ENCODE measurements at places on chromosomes 4 and X.

DNA sequence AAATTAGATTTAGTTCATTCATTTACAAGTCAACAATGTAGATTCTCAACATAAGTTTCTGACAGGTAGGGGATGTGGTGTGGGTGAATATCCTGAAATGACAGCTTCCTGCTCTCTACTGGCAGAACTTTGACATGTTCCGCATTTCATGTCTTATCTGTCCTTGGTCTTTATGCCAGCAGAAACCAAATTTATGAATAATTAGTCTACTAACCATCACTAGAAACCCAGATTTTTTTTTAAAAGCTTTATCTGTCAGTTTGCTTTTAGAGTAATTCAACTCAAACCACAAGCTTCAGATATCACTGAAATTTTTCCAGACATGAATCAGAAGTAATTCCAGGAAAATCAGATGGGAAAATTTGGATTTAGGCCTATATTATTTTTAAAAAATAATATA, 17.9 kb downstream of the COQ2 start:
- no peak for DNase-seq

GRCh38 chr4:1022739-1023066, 11.3 kb downstream of the FGFRL1 start:
- DNase-seq: no peak

DNA sequence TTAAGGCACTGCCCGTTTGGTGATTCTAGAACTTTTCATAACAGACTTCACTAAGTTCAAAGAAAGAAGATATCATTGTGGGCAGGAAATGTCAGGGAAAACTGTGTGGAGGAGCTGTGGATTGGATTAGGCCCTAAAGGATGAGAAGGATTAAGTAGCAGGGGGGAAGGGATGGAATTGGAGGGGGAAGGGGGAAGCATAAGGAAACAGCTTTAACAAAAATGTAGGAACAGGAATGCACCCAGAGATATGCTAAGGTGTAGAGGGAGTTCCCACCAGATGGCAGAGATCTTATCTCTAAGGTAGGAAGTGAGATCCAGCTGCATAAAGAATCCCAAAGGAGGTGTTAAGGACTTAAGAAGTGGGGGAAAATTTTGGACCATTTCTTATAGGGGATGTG, 114.5 kb downstream of the LARP7 start:
- DNase-seq: no peak

- no peak for DNase-seq
Measured at GRCh38 chr4:19819737-19820136, 432.0 kb upstream of the SLIT2 start.

GRCh38 chr4:8217246-8217511, 18.1 kb downstream of the SH3TC1 start:
- DNase-seq: no peak

DNA sequence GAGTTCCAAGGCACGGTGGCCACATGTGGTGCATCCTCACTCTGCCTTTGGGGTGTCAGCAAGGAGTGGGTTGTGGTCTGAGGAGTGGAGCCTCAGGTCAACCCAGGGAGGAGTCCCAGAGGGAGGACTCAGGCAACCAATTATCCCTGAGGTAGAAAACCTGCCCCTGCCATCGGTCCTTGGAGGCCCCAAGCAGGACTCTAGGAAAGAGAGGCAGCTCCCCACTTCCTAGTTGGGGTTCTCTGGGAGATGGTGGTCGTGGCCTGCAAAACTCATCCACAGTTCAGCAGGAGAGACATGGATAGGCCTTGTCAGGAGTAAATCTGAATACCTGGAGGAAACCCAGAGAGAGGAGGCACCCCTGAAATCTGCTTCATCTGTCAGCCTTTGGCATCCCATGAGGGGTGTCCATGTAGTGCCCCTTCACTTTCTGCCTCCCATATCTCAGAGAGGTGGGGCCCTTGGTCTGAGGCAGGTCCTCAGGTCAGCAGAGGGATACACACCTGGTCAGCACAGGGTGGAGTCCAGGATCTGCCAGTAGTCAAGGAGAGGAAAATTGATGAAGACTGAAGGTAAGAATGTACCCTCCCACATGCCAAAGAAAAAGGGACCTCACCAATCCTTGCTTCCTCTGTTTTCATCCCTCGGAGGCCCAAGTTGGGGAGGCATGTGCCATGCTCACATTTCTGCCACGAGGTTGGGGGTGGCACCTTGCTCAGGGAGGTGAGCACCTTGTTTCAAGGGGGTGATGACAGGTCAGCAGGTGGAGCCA, 1.6 kb downstream of the MAGEA11 start:
- no peak for DNase-seq

DNA sequence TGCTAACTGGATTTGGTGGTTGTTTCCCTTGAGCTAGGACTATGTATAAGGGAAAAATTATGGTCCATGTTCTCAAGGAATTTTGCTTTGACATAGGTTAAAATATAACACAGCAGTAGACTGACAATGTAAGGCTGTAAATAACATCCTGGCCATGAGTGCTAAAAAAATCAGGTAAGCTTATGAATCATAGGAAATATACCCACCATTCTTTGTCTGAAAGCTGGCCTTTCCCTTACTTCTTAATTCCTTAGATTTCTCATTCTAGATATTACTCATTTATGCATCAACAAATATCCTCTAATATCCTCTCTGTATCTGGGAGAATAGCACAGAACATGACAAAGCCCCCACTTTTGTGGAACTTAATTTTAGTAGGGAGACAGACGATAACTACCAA, 6.8 kb upstream of the CHRNA9 start:
- DNase-seq: no peak

DNA sequence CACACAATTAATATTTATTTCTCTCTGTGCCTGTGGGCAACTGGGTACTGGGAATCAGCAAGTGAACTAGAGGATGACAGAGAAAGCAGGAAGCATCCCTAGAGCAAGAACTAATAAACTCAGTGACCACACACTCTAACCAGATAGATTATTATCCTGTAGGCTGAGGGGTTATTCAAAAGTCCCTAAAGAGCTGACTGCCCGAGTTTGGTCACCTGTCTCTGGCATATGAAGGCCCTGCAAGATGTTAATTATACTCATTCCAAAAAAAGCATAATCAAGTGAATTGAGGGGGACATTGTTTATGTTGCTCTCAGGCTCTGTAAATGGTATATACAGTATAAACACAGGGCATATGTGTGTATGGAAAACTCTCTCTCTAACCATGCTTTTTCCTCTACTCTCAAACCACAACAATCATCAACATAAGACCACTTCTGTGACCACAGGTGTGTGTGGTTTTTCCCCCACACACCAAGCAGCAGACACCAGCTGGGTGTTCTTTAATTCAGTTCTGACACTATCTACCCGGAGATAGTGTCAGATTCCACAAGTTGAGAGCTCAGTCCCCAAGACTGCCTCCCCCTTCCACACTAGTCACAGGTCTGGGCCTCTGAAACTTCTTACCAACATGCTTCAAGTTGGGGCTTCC, 6.2 kb upstream of the HPSE start:
- DNase-seq: no peak

DNA sequence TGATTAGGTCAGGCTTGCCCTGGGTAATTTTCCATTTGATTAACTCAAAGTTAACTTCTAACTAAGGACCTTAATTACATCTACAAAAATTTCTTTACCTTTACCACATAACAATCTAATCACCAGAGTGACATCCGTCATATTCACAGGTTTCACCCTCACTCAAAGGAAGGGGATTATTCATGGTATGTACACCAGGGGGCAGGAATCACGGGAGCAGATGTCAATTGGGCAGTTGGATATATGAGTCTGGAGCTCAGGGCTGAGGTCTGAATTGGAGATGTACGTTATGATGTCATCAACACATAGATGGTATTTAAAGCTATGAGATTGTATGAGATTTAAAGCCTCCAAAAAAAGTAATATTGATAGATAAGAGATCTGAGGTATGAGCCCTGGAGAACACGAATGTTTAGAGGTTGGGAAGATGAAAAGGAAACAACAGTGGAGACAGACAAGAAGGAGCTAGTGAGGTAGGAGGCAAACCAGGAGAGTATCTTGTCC, 52.9 kb downstream of the PGRMC1 start:
- no peak for DNase-seq

DNA sequence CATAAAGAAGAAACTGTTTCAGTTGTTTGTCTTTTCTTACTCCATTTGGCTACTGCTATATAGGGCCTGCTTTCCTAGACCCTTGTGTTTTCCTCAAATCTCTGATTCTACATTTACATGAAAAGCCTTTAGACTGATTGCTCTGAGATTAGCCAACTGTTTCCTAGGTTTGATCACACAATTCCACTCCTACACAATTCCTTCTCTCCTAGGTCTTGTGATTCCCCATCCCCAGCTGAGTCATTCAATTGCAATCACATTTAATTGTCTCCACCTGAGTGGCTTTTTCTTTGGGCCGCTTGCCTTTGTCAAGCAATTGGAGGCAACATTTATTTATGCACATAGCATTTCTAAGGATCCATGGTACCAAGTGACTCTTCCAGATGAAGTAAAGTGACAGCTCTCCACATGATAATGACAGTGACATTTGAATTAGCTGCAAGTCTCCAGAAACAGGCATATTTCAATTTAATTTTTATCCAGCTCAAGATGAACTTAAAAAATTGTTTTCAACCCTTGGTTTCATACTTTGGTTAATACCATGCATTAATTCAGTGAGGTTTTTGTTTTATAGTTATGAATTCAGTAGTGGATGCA, 35.8 kb downstream of the ATXN3L start:
- no peak for DNase-seq

- DNase-seq: no peak
Measured at GRCh38 chr4:185142564-185142911, 528 bp upstream of the SLC25A4 start.

DNA sequence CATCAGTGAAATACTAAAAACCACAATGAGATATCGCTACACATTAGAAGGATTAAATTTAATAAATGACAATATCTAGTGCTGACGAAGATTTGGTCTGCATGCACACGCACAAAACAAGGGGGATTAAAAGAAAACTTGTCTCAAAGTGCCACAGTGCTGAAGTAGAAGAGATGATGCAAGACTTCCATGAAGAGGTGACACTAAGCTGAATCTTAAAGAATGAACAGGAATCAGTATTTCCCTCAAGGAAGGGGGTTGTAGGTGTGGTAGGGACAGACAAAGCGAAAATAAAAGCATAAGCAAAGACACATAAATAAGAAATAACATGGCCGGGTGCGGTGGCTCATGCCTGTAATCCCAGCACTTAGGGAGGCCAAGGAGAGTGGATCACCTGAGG, 33.5 kb downstream of the CNOT6L start:
- no peak for DNase-seq

DNA sequence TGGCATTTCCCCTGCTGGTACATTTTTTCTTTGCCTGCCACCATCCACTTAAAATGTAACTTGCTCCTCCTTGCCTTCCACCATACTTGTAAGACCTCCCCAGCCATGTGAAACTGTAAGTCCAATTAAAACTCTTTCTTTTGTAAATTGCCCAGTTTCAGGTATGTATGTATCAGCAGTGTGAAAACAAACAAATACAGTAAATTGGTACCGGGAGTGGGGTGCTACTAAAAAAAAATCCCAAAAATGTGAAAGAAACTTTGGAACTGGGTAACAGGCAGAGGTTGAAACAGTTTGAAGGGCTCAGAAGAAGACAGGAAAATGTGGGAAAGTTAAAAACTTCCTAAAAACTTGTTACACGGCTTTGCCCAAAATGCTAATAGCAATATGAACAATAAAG, 16.3 kb downstream of the ARHGEF9 start:
- DNase-seq: no peak

GRCh38 chr4:148044912-148045352, 313.0 kb downstream of the ARHGAP10 start:
- peak; percentile 13 for DNase-seq

GRCh38 chr4:105415281-105415744, 58.5 kb downstream of the PPA2 start:
- DNase-seq: no peak
